ENCODE measurements at places on chromosomes 7 and 10.

GRCh38 chr7:25180592-25180923 lies 47.7 kb downstream of the NPVF start:
- DNase-seq = no peak

DNA sequence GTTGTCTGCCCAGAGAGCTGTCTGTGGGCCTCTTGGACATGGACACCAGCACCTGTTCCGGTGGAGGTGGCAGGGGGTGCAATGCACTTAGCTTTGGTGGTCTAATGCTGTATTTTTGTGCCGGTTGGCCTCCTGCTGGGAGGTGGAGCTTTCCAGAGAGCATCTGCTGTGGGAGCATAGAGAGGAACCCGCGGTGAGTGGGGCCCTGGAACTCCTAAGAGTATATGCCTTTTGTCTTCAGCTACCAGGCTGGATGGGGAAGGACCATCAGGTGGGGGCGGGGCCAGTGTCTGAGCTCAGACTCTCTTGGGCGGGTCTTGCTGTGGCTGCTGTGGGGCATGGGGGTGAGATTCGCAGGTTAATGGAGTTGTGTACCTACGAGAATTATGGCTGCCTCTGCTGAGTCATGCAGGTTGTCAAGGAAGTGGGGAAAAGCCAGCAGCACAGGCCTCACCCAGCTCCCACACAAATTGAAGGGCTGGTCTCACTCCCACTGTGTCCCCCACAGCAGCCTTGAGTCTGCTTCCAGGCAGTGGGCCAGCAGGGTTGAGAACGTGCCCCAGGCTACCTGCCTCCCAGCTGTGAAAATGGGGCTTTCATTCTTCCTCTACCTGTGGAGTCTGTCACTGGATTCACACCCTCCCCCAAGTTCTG lies 29.0 kb downstream of the JAKMIP3 start:
- no peak for DNase-seq

- DNase-seq = no peak
Measured at GRCh38 chr10:123913688-123914268, 22.2 kb upstream of the CPXM2 start.

DNA sequence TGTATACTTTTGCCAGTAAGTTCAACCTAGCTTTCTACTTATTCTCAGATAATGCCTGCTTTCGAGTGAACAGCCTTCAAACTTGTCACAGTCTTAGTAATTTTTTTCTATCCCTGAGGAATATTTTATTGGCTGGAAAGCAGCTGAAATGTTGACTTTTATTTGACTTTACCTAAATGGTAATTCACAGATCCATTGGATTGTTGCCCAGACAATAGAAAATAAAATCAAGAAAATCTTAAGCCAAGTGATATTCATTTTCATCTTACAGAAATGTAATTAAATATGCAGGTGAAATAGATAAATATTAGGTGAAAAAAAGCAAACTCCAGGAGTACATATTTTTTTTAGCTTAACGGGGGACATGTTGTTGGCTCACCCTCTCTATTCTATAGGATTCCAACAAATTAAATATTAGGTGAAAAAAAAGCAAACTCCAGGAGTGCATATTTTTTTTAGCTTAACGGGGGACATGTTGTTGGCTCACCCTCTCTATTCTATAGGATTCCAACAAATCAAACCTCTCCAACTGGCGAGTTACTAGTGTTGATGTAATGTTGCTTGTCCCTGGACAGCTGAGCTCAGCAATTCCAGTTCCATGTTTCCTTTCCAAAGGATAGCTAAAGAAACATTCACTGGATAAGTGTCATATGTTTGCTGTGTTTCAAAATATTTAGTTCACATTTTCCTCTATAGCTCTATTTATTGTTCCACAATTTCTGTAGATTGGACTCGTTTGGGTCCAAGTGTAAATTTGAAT lies 4.2 kb downstream of the TMEM26 start:
- no peak for DNase-seq
